GM04503 (cell line): ENCODE measurements at places on chromosomes 1 and 21.

- no peak for DNase-seq
Observed at GRCh38 chr1:246681900-246682895, 42.0 kb upstream of the SCCPDH start.

DNA sequence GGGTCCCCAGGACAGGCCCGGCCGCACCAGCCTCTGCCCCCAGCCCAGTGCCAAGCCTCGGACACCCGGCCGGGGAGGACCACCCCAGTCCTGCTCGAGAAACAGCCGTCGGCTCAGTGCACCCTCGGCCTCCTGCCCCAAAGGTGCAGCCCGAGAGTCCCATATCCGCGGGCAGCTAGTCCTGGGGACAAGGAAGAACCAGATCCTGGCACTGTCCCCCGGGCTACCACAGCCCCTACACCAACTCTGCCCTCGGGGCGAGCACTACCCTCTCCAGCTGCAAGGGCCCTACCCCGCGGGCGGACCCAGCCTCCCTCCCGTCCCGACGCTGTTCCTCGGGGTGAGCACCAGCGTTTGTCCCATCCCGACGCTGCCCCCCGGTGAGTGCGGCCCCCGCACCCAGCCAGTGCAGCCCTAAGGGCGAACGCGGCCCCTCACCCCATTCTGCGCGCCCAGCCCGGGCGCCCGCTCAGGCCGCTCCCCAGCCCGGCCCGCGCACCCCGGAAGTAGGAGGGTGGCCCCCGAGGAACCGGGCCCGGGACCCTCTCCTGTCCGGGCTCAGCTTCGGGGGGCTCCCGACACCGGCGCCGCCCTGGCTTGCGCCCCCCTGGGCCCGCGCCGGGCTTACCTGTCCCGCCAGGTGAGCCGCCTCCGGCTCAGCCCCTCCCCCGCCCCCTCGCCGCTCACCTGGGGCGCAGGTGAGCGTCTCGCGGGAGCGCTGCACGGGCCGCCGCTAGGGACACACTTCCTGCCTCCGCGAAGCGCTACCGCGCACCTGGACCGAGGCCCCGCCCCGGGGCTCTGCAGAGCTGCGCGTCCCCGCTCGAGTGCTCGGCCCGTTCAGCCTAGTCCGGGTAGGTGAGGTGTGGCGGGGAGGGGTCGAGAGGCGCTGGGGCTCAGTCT, at the start of gene KDF1:
KDF1 (minus strand) TSS at position 747 of the 903 bp plus-strand sequence. CDS start 8,088 bp downstream, outside the sequence.
- DNase-seq: no peak

GRCh38 chr1:184929711-184930202, 44.6 kb downstream of the NIBAN1 start:
- no peak for DNase-seq

- DNase-seq: no peak
Observed at GRCh38 chr1:212858461-212859265, 588 bp downstream of the FLVCR1 start.

DNA sequence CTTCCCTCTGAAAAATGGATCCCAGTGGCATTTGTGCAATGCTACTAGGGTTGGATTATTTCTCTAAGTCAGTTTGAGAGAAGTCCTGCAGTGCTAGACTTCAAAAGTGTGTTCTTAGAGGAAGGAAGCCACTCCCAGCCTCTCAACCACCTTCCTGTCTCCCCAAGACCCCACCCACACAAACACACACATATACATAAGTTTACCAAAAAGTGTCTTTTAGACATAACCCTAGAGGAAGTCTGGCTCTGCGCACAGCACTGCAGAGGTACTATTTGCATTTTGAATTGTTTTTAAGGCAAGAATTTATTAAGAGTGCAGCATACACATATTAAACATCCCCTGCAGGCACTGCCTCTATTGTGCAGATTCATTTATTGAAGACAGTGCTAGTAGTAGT, 127.3 kb downstream of the HHIPL2 start:
- no peak for DNase-seq

DNA sequence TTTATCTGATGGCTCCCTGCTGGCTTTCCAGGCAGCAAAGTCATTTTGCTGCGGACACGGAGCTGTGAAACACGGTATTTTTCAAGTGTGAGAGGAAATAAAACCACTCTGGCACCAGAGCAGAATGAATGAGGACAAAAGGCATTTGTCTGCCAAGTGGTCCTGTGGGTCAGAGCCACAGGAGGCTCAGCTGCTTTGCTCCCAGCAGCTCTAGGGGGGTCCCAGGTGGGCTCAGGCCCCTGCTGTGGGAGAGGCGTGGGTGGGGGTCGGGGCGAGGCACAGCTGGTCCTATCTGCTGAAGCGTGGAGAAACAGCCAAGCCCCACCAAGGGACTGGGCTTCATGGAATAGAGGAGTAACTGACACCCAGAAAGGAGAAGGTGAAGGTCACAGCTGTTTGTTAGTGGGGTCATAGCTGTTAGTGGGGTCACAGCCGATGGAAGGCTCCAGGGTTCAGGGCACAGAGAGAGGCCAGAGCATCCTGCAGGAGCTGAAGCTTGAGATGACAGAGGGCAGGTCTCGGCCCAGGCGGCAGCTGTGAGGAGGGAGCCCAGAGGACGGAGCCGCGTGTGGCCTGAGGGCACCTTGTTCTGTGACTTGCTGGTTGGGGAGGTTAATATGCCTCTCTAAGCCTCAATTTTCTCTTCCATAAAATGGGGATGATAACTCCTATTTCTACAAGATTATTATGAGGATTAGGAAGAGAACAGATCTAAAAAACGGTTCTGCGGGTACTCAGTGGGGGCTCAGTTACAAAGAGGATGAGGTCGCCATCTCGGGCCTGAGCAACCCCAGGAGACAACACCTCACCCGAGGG, 7.1 kb downstream of the KIF17 start:
- DNase-seq: no peak

GRCh38 chr1:179302070-179302469, 8.5 kb downstream of the SOAT1 start:
- DNase-seq: no peak

- DNase-seq: peak; percentile 95
Observed at GRCh38 chr1:179142889-179143299, 61.0 kb downstream of the TOR3A start.

GRCh38 chr1:234734869-234735268, 124.9 kb upstream of the IRF2BP2 start:
- no peak for DNase-seq

GRCh38 chr1:10213186-10213705, 2.9 kb downstream of the KIF1B start:
- no peak for DNase-seq

GRCh38 chr1:60622486-60622885, 459.9 kb upstream of the NFIA start:
- DNase-seq: no peak
